NAMALWA (cell line): ENCODE measurements at places on chromosomes 12 and 14.

DNA sequence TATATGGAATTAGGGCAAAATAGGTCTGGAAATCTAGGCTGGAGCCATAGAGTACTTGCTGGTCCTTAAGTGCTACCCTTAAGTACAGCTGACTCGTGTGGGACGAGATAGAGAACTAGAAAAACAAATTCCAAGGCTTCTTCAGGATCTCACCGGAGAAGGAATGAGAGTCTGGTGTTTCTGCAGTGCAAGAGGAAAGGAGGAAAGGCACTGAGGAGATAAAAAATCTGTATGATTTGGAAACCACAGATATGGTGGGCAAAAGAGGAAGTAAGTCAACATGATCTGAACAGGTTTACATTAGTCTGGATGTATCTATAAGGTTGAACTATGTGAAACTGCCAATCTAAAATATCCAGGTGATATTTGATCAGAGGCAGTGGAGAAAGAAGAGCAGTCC is 134.4 kb upstream of the SOX5 start:
- peak; percentile 35 for DNase-seq

- DNase-seq = no peak
Observed at GRCh38 chr12:82876075-82876474, 189.4 kb downstream of the TMTC2 start.

DNA sequence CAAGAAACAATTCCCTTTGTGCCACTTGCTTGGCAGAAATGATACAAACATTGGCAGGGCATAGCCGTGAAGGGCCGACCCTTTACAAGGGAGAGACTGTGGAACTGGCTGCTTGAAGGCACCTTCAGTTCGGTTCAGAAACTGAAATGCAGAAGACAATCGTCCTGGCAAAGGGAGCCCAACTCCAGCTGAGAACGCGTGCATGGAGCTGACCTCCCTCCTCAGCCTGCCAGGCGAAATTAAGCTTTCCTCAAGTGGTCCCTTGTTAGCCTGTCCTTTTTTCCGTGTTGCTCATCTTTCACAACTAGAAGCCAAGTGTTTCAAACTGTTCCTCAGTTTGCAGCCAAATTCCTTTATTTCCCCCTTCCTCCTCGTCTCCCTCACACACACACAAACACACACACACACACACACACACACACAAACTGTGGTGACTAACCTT is 8.1 kb downstream of the LGR5 start:
- DNase-seq = no peak

DNA sequence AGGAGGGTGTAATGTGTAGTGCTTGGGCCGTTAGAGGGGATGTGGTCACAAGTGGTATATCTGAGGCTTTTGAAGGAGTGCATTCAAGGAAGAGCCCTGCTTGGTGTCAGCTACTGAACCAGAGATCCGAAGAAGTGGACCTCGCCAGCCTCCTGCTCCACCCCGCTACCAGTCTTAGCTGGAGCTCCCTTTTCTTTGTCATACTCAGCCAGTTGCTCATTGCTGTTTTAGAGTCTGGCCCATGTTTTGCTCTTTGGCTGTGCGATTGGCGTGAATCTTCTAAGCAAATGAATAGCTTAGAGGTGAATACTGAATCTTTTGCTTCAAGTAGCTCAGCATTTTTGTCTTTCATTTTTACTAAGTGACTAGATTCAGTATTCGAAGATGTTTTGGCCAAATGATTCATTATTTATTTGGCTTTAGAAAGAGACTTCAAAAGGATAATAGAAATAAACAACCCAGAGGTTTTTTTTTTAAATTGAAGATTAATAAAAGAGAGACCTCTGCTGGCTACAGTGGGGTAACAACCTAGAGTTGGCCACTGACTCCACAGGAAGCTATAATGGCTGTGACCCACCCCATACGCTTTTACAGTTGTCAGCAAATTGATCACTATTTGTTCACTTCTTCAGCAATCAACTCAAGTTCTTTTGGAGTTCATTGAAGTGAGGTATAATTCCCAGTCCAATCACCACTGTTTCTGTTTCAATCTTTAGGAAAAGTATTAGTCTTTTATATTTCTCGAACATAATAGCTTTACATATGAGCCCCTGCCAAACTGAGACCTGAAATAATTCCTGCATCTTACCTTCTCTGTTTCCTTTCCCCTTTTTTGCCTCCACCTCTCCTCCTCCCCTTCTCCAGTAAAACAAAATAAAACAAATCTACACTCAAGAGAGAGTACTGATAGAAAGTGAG is 19.9 kb downstream of the CDKN1B start:
- DNase-seq = peak; percentile 76

GRCh38 chr12:30696103-30696408 is 387 bp upstream of the IPO8 start:
- no peak for DNase-seq

DNA sequence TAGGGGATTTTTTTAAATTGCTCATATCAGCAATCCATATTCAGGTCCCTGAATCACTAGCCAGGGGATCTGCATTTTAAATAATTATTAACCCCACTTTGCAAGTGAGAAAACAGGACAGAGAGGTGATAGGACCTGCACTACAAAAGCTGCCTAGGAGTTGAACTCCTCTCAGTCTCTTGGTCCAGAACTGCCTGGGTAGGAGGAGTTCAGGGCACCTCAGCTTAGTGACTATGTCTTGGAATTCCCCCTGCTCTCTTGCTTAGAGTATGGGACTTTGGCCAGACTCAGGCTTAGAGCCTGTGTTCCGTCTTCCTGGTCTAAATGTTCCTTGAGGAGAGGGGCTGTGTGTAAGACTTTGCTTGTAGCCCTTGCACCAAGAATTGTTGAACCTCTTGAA is 68.2 kb upstream of the WSCD2 start:
- no peak for DNase-seq

- DNase-seq = peak; percentile 21
Observed at GRCh38 chr12:8499616-8500015, 13.7 kb upstream of the CLEC4D start.

DNA sequence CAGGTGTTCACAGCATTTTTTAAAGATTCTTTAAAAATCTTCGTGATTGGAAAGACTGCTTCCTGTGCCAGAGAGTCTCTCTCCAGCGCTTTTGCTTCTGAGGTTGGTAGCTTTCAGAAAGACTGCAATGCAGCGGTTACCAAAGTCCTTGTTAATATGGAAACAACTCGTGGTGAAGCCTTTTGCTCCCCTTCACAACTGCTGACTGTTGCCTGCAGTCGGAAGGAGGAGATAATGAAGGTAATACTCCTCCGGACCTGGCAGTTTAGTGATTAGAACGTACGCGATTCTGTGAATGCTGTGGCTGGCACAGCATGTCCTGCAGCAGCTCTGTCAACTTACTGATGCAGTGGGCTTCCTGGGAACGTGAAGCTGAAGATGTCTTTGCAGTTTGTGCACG is 50.9 kb downstream of the TRAF3 start:
- no peak for DNase-seq

- peak; percentile 19 for DNase-seq
Observed at GRCh38 chr14:89165189-89166181, 251.5 kb downstream of the FOXN3 start.

DNA sequence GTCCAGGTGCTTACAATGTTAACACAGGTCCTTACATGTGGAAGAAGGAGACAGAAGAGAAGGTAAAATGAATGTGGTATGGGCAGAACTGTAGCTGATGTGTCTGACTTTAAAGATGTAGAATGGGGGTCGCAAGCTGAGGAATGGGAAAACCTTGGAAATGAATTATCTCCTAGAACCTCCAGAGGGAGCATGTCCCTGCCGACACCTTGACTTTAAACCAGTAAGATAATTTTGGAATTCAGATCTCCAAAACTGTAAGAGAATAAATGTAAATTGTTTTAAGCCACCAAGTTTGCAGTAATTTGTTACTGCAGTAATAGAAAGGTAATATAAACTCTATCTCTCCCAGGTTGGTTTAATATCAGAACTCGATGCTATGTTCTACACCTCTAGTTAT is 80.1 kb upstream of the ALG10 start:
- no peak for DNase-seq

DNA sequence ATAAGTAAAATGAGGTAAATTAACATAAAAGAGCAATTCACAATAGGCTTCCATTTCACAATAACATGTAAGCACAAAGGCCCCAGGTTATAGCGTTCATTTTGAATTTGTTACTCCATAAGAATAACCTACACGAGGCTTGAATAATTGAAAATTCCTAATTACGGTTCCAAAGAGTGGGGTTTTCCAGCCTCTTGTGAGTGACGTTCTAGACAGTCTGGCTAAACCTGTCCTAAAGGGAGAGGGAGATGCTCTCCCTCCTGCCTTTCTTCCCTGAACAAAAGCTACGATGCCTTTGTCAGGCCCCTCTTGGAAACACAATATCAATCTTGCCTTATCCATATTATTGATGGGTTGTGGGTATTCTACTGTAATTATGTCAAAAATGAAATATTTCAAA is 24.3 kb upstream of the VRK1 start:
- DNase-seq = no peak

GRCh38 chr12:15601210-15601800 is 187.9 kb downstream of the EPS8 start:
- no peak for DNase-seq

GRCh38 chr14:54117924-54118323 is 161.3 kb upstream of the BMP4 start:
- no peak for DNase-seq

- DNase-seq = no peak
Observed at GRCh38 chr12:11717519-11717961, 68.1 kb downstream of the ETV6 start.

- DNase-seq = no peak
Observed at GRCh38 chr12:121797937-121798786, 4.7 kb upstream of the RHOF start.

GRCh38 chr14:73863209-73863608 is 11.6 kb downstream of the PTGR2 start:
- no peak for DNase-seq

DNA sequence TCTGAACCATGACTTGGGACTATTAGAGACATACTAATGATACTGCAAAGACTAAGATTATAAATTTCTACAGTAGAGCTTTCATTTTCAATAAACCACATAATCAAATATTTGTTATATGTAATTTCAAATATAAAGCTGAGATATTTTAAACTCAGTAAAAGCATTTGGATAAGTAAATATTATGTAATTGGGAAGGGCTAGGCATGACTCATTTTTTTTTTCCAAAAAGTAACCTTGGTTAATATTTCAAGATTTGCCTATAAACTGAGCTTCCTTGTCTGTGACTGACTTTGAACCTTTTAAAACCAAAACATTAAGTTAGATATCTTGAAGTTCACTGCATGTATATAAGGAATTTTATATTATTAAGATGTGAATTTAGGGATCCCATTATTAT is 332.5 kb downstream of the CEP128 start:
- no peak for DNase-seq
